ENCODE measurements at places on chromosomes 12 and 14.

DNA sequence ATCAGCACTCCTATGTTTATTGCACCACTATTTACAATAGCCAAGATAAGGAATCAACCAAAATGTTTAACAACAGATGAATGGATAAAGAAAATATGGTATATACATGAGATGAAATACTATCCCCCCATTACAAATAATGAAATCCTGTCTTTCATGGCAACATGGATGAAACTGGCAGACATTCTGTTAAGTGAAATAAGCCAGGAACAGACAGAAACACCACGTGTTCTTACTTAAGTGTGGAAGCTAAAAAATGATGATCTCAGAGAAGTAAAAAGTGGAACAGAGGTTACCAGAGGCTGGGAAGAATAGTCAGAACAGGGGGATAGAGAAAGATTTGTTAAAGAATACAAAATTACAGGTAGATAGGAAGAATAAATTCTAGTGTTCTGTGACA lies 113.7 kb upstream of the MDM1 start:
- DNase-seq = no peak

GRCh38 chr14:99137001-99137700 lies 134.8 kb downstream of the BCL11B start:
- no peak for DNase-seq

DNA sequence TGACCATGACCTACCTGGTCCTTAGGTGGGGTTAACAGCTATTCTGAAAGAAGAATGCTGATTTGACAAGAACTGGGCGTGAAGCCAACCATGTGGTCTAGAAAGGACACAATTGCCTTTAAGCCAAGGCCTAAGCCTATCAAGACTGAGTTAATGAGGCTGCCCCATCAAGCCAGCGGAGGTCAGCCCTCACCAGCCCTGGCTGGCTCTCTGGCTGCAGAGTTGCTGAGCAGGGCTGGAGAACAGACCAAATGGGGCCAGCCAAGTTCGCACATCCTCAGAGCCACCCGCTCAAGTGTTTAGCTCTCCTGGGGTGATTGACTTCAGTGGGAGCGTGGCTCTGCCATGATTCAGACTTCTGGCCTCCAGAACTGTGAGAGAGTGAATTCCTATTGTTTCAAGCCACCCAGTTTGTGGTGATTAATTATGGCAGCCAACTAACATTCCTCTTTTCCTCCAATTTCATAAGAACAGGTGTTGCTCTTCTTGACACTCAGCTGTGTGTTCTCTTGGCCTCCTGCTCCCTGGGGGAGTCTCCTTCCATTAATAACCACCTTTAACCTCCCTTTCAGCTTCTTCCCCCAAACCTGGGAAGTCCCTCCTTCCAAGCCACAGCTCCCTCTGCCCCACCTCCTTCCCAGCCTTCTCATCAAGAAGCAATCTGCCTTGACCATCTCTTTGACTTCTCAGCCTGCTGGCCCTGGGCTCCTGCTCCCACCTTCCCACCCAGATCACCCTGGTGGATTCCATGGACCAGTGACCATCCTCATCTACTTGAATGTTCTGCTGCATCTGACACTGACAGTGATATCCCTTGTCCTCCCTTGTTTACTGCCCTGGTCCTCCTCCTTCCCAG lies 5.3 kb upstream of the SERPINA5 start:
- DNase-seq = no peak

GRCh38 chr14:37598747-37599506 lies 3.5 kb downstream of the TTC6 start:
- DNase-seq = no peak

- DNase-seq = no peak
Observed at GRCh38 chr12:92615703-92616102, 87.1 kb upstream of the PLEKHG7 start.

GRCh38 chr14:96783915-96784224 lies 13.3 kb upstream of the VRK1 start:
- no peak for DNase-seq

DNA sequence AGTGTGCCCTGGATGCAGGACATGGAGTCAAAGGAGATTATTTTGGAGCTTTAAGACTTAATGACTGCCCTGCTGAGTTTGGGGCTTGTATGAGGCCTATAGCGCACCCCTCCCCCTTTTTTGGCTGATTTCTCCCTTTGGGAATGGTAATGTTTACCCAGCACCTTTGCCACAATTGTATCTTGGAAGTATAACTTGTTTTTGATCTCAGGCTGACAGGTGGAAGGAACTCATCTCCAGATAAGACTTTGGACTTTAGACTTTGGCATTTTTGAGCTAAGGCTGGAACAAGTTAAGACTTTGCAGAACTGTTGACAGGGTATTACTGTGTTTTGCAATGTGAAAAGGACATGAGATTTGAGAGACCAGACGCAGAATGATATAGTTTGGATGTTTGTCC lies 110.5 kb downstream of the DERA start:
- no peak for DNase-seq

- no peak for DNase-seq
Observed at GRCh38 chr12:131124487-131125280, 171.0 kb downstream of the ADGRD1 start.

GRCh38 chr12:44876544-44877410 lies 662 bp upstream of the NELL2 start:
- DNase-seq = no peak

- DNase-seq = peak; percentile 13
Observed at GRCh38 chr12:49296034-49296835, 1.3 kb downstream of the PRPH start.

- DNase-seq = no peak
Observed at GRCh38 chr12:108312693-108313189, 26.4 kb downstream of the CMKLR1 start.

DNA sequence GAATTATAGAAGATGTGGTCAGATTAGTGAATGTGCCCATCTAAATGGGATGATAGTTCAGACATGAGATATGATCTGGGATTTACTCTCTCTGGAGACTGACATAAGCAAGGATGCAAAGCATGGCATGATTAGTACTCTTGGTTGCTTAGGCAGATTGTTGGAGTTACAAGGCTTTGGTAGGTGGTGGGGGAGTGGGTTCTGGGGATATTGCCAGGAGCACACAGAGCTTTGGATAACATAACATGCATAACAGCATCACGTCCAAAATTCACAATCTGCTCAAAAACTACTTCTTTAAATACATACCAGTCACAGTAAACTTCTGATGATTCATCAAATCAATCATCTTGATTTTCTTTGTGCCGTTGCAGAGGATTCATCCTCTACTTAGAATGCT lies 287.4 kb downstream of the ACSS3 start:
- DNase-seq = no peak

- no peak for DNase-seq
Observed at GRCh38 chr14:93788543-93789227, 400 bp upstream of the PRIMA1 start.

DNA sequence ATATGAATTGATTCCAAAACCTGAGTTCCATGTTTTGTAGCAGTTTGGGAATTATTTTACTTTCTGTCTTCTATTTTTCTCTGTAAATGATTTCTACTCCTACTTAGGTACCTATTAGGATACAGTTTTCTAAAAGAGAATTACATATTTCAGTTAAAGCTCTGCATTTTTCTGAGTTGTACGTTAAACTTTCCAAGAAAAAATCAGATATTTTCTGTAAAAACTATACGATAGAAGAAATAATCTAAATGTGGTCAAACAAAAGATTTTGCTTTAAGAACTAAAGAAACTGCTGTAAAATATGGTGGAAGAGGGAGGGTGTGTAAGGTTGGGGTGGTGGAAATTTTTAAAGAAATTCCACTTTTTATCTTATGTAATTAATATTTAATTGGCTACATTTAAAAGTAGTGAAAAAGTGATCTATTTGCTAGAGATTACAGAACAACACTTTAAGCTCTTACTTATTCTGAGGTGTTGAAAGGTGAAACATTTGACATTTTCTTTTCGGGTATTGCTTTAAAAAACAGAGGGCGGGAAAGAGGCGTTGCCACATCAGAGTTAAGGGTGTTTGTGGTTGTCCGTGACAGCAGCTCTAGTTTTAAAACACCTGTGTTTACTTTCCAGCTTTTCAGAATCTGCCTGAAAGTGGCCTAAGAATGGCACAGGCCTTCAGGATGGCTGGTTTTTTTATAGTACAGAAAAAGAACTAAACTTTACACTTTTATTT lies 187.3 kb downstream of the MIPOL1 start:
- DNase-seq = no peak

- no peak for DNase-seq
Observed at GRCh38 chr14:103123634-103124500, 606 bp downstream of the TNFAIP2 start.

GRCh38 chr14:64774272-64774671 lies 70.0 kb downstream of the PLEKHG3 start:
- no peak for DNase-seq

GRCh38 chr14:91317381-91318308 lies 73.1 kb upstream of the GPR68 start:
- peak; percentile 57 for DNase-seq

DNA sequence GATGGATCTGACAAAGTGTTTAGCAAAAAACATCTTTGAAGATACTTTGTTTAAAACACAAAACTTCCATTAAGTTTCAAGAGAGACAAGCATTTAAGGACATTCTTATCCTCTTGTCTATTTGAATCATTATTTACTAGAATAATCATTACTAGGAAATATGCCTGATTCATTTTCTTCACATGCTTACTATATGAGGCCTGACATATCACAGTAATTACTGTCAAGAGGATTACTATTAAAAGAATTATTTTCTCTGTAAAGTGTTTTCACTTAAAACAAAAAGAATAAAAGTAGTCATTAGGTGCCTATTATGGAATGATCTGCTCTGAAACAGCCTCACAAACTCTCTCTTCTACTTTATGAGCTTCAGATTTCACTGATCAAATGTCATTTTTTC lies 402.1 kb upstream of the MGAT4C start:
- no peak for DNase-seq

GRCh38 chr12:75432924-75433323 lies 42.0 kb downstream of the GLIPR1L2 start:
- DNase-seq = no peak

DNA sequence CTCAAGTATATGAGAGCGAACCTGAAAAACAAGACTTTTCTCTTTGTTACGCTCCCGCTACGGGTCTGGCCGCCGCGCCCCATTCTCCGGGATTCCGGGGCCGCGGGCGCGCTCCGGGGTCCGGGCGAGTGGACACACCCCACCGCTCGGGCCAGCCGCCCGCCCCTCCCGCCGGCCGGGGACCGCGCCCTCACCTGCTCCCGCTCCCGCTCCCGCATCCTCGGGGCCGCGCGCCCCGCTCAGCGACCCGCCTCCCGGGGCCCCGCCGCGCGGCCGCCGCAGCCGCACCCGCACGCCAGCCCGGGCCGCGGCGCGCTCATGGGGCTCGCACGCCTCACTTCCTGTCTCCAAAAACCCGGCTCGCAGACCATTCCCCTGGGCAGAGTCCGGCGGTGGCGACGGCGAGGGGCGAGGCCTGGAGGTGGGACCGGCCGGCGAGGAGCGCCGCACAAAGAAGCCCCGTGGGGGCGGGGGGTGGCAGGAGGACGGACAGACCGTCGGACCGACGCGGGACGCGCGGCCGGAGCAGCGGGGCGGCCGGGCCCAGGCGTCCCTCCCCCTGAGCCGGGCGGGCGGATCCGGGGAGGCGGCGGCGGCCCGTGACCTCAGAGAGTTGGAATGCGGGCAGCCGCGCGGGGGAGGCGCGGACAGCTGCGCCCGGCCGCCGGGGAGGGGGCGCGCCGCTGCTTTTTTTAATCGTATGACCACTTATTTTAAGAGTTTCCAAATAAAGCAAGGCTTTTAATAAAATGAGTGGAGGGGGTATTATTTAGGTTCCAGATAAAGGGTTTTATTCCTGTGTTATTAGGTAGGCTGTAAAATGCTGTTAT lies at the start of gene PTPN21:
Gene PTPN21 (minus strand): TSS at position 551 of the 830 bp plus-strand sequence. CDS start 4,590 bp downstream, outside the sequence.
- DNase-seq = no peak

DNA sequence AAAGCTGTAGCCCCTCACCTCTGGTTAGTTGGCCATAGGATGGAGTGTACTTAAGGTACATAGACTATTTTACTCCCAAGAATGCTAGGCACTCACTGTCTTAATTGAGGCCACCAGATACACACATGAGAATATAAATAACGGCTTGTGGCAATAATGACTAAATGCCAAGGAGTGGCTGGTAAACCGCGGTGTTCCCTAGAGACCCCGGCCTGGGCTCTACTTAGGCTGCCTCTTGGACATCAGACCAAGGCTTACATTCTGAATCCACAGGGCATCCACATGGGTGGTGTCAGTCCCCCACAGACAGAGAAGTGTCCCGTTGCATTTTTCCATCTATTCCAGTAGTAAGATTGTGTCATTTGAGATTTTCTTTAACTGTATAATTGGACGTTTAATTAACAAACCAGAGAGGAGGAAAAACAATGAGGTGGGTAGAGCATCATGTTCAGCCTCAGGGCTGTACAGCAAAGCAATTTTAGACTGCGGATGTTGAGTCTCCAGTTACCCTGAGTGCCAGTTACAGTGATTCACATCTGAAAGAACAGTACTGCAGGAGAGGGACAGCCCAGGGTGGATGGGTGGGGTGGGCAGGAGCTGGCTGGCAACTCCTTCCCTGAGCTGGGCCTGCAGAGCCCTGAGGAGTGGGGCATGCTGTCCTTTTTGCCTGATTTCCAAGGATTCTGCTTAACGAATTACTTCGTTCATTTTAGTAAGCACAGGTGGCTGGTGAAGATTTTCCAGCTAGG lies 20.5 kb downstream of the CKB start:
- no peak for DNase-seq

- DNase-seq = no peak
Observed at GRCh38 chr12:74119811-74120362, 417.7 kb upstream of the ATXN7L3B start.

- no peak for DNase-seq
Observed at GRCh38 chr12:52390739-52391617, 5.5 kb upstream of the KRT84 start.

DNA sequence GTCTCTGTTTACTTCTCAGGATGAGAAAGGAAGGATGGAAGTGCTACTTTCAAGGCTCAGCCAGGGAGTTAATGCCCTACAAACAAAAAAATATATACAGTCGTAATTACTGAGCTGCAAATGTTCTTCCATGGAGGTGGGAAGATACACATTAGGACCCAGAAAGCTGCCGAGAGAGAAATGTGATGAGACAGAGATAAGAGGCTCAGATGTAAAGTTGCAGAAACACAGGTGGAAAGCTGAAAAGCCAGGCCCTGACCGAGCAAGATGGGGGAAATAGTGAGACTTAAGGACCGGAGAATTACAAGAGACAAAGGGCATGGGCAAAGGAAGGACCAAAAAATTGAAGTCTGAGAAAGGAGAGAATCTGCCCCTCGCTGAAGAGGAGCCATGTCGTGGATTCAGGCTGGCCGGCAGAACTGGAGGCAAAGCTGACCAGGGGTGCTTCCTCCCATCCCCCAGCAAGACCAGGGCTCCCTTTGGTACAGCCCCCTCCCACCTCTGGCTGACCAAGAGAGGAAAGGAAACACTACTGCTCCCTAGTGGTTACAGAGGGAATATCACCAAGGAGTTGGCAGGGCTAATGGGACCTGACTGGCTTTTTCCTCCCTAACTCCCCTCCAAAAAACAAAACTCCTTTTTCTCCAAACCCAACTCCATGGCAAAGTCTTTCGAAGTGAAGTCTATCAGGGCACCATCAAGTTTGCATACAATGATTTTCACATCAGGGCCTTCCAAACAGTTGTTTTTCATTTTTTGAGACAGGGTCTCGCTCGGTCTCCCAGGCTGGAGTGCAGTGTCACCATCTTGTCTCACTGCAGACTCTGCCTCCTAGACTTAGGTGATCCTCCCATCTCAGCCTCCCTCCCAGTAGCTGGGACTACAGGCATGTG lies 12.1 kb downstream of the ZFHX2 start:
- no peak for DNase-seq

All from activated CD8-positive, alpha-beta memory T cell treated with anti-CD3 and anti-CD28 coated beads for 4 hours (primary cell).